ENCODE measurements at places on chromosomes 11 and 22.

- peak; percentile 72 for DNase-seq
Observed at GRCh38 chr11:73416786-73417185, 40.6 kb downstream of the RELT start.

GRCh38 chr11:11636671-11637070, 14.9 kb upstream of the GALNT18 start:
- DNase-seq = no peak

DNA sequence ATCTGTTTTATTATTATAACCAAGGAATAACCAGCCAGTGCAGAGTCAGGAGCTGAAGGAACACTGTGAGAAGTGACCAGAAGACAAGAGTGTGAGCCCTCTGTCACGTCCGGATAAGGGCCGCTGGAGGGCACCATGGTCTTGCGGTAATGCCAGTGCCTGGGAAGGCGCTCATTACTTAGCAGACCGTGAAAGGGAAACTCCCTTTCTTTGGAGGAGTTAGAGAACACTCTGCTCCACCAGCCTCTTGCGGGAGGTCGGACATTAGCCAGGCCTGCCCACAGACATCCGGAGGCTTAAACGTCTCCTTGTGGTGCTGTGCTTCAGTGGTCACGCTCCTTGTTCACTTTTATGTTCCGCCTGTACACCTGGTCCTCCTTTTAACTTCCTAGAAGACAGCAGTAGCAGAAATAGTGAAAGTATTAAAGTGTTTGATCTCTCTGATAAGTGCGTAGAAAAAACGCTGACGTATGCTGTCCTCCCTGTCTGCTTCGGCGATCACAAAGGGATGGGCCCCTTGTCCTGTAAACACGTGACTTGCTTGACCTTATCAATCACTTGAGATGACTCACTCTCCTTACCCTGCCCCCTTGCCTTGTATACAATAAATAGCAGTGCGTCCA, 120.6 kb upstream of the LMO1 start:
- DNase-seq = no peak

- DNase-seq = no peak
Observed at GRCh38 chr11:131838016-131838415, 467.6 kb downstream of the NTM start.

DNA sequence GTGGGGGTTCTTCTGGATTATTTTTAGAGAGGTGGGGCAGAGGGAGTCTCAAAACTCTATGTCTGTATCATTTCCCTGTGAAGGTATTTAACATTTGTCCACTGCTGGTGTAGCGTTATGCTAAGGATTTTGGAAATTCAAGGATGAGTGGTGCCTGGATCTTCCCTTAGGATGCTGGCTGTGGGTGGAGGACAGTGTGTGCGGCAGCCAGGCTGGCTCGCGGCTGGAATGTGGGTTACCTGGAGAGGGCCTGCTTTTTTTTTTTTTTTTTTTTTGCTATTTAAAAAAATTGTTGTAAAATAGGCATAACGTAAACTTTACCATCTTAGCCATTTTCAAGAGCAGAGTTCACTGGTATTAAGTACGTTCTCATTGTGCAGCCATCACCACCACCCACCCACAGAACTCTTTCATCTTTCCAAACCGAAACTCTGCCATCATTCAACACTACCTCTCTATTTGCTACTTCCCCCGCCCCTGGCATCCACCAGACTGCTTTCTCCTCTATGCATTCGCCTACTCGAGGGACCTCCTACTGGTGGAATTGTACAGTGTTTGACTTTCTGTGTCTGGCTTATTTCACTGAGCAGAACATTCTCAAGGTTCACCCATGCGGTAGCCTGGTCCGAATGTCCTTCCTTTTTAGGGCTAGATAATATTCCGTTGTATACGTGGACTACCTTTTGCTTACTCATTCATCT, 67.1 kb downstream of the PARVB start:
- DNase-seq = peak; percentile 26

DNA sequence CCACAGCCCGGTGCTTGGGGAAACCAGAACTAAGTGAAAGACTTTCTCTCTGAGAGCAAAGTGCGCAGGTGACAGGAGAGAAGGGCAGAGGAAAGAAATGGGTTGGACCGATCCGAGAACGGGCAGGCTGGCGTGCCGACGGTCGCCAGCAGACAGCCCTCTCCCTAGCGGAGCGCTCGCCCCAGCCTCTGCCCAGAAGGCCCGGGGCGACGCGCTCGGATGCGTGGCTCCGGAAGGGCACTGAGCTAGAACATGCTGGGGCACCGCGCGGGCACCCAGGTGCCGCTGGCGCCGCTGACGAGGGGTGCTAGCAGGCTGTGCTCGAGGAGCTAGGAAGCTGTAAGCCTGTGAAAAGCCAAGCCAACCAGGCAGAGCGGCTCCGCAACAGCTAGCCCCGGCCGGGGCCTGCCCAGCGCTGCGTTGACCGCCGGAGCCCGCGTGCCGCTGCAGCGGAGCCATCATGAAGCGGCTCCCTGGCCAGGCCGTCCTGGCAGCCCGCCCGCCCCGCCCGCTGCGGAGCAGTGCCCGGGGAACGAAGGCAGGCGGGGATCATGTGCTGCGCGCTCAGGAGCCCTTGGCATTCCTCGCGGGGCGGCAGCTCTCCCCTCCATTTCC, 22.1 kb upstream of the RRAS2 start:
- DNase-seq = peak; percentile 86

DNA sequence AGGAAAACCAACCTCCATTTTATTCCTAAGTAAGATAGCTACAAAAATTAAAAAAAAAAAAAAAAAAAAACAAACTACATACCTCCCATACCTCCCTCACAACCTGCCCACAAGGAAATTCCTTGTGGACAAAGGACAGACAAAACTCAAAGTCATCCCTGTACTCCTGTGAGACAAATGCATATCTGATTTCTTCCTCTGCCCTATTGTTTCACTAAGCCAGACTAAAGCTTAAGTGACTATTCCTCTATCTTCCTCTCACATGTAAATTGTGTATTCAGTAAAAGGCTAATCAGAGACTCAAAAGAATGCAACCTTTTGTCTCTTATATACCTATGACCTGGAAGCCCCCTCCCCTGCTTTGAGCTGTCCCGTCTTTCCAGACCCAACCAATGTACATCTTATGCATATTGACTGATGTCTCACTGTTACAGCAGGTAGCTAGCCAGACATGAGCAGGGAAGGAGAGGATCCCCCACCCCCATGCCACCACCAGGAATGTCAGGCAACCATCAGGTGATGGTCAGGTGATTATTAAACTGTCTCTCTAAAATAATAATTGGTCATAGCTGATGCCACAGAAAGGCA, 289.4 kb downstream of the SBF2 start:
- DNase-seq = no peak

GRCh38 chr11:126060757-126061171, 1.9 kb downstream of the CDON start:
- DNase-seq = no peak

- no peak for DNase-seq
Observed at GRCh38 chr11:96275801-96276594, 67.0 kb downstream of the MAML2 start.

- DNase-seq = no peak
Observed at GRCh38 chr11:71505001-71505400, 22.1 kb upstream of the KRTAP5-7 start.

DNA sequence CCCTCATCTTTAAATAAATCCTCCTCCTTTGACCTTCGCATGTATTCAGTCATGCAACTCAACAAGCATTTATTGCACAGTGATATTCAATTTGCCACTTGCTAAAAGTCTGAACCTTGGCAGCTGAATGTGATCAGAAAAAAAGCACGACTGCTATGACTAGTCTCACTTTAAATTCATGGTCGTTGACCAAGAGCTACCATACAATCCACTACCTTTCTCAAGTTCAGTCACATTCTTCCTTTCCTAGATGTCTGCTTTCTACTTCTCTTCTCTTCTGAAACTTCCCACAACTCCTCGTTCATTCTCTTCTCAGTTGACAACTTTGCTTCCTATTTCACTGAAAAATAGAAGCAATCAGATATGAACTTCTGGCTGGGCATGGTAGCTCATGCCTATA, 2.0 kb upstream of the SAA1 start:
- DNase-seq = no peak

- no peak for DNase-seq
Observed at GRCh38 chr11:97430877-97431276, 1041.1 kb downstream of the JRKL start.

- DNase-seq = no peak
Observed at GRCh38 chr11:125389339-125390166, 106.5 kb downstream of the FEZ1 start.

GRCh38 chr11:68541116-68541515, 80.6 kb downstream of the PPP6R3 start:
- DNase-seq = no peak

DNA sequence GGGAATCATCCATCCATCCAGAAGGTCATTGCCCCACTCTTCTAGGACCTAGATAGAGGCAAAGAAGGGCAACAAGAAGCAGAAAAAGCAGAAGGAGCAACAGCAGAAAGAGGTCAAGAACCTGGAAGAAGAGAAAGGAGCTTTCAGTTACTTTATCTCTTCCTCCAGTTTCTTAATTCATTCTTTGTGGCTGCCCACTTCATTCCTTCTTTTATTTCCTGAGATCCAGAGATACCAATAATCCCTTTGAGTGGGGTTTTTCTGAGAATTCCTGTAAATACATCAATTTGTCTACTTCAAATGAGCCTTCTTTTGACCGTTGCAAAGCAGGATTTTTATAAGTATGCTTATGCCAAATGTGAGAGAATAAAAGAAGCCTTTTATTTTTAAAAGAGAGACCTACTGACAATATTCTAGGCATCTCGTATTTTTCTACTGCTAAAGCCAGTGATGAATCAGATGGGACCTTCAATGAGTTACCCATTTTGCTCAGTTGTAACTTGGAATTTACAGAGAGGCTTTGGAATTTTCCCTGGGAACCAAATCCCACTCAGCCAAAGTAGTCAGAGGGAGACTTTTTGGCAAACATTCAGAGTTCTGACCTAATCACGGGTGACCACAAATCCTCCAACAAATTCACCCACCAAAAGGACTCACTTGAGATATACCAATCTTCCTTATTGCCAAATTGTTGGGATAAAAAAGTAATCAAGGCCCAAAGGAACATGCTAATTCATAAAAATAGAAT, 54.9 kb downstream of the ZC3H12C start:
- DNase-seq = peak; percentile 40

DNA sequence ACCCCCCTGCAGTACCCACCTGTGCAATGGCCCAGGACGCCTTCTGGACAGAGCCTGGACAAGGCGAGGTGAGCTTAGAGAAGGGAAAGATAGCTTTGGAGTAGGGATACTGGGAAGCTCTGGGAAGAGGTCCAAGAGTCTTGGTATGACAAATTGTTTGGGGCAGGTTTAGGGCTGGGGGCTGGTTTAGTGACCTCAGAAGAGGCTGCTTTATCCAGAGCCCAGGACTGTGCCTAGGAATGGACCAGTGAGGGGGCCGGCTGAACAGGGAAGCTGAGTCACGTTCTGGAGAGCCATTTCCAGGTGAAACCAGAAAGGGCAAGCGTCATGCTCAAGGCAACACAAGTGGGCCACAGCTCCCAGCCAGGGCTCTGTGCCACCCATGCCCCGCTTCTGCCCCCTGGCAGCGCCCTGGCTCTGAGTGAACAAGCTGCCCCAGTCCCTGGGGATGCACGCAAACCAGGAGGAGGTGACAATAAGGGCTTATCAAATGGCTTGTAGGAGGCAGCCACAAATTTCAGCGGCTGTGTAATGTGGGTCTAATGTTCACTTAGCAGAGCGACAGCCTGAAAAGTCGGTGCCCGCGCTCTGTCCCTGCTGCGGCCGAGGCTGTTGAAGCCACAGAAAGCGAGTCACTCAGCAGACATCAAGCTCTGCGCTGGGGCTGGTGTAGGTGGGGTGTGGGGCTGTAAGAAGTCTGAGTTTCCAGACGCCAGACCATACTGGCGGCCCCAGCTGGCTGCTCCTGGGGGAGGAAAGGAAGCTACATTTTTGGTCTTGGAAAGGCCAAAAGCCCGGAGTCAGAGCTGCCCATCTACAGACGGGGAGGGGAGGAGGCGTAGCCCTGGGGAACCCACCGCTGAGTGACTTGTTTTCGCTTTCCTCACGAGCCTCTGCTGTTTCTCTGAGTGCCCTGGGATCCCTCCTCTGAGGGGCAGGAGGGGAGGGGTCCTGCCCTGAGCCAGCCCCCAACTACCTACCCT, 18.3 kb upstream of the SYT7 start:
- DNase-seq = peak; percentile 44

DNA sequence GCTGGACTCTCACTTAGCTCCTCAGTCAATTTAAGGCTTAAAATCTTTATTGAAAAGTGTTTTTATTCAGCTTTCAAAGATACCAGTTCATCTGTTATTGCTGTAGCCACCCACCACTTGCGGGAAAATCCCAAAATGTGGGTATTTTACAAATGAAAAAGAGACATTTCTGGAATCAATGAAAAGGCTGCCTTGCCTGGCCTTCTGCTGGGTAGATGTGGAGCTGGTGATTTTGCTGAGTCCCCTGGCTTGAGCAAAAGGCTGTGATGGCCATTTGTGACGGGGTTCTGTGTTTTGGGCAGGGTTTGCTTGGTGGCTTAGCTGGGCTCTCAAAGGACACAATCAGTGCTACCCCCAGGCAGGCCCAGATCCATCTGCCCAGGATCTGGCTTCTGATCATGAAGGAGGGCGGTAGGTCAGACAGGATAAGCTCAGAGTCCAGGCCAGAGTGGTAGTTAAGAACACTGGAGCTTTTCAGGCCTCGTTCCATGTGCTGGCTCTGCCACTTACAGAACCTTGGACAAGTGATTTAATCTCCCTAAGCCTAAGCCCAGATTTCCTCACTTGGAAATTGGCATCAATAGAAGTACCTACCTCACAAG, 36.1 kb downstream of the UBASH3B start:
- no peak for DNase-seq

DNA sequence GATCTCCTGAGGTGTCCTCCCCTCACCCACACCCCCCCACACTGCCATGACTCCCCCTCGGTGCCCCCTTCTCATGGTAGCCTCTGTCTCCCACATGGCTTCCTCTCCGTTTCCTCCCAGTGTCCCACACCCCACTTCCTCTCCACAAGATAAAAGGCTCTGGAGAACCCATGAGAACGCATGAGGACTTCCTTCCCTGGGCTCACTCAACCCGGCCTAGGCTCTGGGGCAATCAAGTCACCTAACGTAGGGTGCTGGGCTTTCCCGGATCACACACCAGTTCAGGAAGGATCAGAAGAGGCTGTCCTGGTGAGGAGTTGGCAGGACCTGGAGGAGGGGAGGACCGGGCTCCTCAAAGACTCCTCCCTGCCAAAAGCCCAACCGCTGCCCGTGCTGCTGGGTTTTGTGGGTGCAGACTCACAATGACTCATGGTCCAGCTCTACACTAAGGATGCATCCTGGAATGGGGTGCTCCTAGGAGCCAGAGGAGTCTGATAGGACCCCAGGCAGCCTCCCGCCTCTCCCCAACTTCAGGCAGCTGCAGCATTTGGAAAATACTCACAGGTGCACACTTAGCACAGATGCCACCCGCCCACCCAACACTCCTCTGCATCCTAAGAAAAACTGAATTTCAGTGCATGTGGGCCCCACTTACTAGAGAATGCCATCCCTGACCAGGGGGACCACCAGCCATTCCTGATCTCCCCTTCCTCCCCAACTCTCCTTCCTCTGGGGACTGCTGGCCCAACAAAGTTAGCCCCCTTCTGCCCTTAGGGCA, 21.0 kb downstream of the SLC22A12 start:
- peak; percentile 47 for DNase-seq

- DNase-seq = no peak
Observed at GRCh38 chr22:40746428-40747220, 67.3 kb downstream of the MCHR1 start.

- DNase-seq = no peak
Observed at GRCh38 chr11:38927993-38928392, 2330.0 kb upstream of the RAG2 start.

GRCh38 chr11:81819462-81819861, 914.2 kb downstream of the FAM181B start:
- no peak for DNase-seq

- no peak for DNase-seq
Observed at GRCh38 chr11:14703731-14704130, 60.1 kb downstream of the PDE3B start.

Data from GM03348 (cell line).